Lung microvascular endothelial cell (primary cell): ENCODE measurements at places on chromosomes 7 and 10. TPM values are rescaled to one million over a fixed set of nuclear protein-coding genes. Genes with fewer than 3 reads are reported as not detected.

DNA sequence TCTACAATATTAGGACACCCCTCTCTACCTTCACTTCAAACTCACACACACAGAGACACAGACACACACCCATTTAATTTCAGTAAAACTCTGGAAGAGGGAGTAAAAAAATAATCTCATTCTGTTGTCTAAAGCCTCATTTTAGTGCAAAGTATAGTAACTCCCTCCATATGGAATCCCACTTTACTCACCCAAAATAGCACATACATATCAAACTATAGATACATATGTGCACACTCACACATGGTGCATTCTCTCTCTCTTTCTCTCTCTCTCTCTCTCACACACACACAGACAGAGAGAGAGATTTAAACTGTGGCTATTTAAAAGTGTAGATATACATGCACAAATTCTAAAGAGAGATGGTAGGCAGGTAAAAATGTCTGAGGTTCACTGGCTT is 179.6 kb upstream of the PTN start:
- no peak for DNase-seq

- DNase-seq: peak; percentile 90
Measured at GRCh38 chr7:28922624-28923331, 35.4 kb downstream of the TRIL start.

GRCh38 chr10:112801748-112802147 is 148.3 kb upstream of the TCF7L2 start:
- DNase-seq: no peak

Gene MKX
- total RNA-seq: 0.20 TPM in 1 of 2 replicates, not detected in the other
